ENCODE measurements at places on chromosomes 1 and 21.
A peak's percentile ranks its signal among the peaks of the same experiment; 100 is the strongest.

- DNase-seq: no peak
Observed at GRCh38 chr1:57084701-57085100, 118.9 kb upstream of the C8B start.

- DNase-seq: no peak
Observed at GRCh38 chr1:95780836-95781235, 546.8 kb downstream of the RWDD3 start.

- DNase-seq: no peak
Observed at GRCh38 chr1:221712198-221712684, 29.6 kb downstream of the DUSP10 start.

GRCh38 chr21:15333136-15333710, 268.4 kb upstream of the NRIP1 start:
- no peak for DNase-seq

DNA sequence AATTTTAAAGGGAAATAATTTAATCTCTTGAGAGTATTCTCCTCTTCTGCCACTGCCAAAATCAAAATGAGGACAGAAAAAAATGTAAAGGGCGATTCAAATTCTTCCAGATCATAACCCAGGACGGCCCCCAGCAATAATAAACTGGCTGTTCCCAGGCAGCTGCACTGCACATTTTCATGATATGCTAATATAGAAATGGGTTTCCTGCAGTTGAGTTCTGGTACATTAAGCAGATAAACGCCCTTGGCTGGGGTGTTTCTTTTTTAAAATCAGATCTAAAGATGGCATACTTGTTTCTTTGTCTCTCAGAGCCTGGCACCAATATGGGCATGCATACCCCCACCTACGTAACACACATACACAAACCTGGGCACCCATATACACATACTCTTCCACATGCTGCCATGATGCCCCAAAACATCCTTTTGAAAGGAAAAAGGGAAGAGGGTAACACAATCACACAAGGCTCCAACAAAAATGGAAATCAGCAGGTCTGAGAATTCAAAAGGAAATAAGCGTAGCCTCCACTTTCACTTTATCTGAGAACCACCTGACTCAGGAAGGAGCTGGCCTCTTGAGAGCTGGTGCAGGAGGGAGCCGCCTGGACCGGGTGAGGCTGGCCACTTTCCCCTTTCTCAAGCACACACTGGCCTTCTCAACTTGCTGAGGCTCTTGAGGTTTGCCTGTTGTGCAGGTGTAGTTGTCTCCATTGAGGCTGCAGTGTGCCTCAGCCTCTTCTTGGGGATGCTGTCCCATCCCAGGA, 653.4 kb downstream of the KIF26B start:
- DNase-seq: no peak

DNA sequence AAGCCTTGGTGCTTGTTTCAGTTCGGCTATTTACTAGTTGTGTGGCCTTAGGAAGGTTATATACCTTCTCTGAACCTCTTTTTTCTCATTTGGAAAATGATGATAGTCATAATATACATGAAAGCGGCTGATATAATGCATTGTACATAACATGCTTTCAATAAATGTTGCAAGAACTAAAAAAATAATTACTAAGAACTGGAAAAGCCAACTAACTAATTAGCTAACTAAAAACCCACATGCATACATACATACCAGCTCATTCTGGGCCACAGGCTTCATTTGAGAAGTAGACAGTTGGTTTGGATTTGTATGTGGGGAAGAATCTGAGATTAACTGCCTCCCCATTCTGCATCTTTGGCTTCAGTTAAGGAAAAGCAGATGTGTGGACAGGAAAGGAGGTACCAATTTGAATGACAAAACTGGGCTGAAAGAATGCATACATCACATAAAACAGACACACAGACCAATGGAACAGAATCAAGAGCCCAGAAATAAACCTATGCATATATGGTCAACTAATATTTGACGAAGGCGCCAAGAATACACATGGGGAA, 217.9 kb downstream of the TM2D1 start:
- DNase-seq: no peak

- DNase-seq: no peak
Observed at GRCh38 chr1:218294546-218294945, 9.5 kb downstream of the RRP15 start.

- no peak for DNase-seq
Observed at GRCh38 chr1:230317823-230318819, 108.0 kb downstream of the PGBD5 start.

DNA sequence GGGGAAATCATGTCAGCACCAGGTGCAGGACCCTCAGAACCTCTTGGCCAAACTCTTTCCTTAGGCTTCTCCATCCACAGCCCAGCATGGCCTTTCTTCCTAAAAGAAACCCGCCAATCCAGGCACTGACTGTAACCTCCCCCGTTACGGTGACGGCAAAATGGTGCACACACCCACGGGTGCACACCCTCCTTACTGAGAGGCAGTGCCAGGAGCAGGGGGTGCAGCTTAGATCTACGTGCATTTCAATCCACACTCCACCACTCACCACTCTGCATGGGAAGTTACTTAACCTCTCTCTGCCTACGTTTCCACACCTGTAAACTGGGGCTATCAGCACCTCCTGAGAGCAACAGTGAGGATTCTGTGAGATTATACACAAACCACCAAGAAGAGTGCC, 31.0 kb downstream of the SUSD4 start:
- no peak for DNase-seq

- DNase-seq: no peak
Observed at GRCh38 chr21:20253261-20253660, 744.9 kb upstream of the NCAM2 start.

- DNase-seq: no peak
Observed at GRCh38 chr1:66927528-66927927, 2.7 kb downstream of the MIER1 start.

GRCh38 chr21:41715649-41716281, 51.1 kb downstream of the RIPK4 start:
- DNase-seq: no peak

DNA sequence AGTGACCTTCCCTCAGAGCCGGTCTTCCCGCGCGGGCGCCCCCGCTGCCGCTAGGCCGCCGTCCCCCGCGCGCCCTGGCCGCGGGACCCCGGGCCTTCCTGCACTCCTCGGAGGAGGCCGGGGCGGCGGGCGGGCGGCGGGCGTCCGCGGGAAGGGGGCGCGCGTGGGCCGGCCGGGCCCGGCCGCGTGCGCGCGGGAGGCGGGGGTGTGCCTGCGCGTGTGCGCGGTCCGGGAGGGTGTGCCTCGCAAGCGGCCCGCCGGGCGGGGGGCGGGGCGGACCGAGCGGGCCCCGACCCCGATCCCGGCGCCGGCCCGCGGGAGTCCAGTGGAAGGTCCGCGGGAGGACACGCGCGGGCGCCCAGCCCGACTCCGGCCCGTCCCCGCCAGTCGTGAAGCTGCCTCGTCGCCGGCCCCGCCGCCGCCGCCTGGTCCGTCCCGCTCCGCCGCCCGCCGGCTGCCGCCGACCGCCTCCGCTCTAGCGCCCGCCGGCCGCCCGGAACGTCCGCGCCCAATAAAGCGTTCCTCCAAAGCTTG, 438 bp downstream of the MRPS6 start:
- DNase-seq: peak; percentile 42

- DNase-seq: no peak
Observed at GRCh38 chr1:33723251-33723650, 140.6 kb upstream of the HMGB4 start.

GRCh38 chr1:204520834-204521709, 4.9 kb downstream of the MDM4 start:
- no peak for DNase-seq

- DNase-seq: no peak
Observed at GRCh38 chr1:243639027-243639658, 210.9 kb downstream of the AKT3 start.

DNA sequence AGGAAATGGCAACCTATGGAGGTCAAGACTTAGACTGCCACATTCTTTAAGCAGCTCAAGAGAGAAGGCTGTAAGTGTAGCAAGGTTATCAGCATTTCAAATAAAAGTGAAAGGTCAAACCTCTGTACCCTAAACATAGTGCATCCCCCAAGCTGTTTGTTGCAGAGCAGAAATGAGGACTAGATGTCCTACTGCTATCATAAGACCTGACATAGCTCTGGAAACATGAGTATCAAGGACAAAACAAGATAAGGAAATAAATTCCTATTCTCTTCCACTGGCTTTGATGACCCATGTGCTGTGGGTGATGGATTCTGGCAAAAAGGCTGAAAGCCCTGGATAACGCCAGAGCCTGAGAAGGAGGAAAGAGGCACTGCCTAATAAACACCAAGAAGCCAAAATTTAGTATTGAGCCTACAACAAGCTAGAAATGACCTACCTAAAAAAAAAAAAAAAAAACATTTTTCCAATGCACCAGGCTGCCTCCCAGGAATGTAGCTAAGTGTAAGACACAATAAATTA, 35.9 kb downstream of the URB1 start:
- no peak for DNase-seq

DNA sequence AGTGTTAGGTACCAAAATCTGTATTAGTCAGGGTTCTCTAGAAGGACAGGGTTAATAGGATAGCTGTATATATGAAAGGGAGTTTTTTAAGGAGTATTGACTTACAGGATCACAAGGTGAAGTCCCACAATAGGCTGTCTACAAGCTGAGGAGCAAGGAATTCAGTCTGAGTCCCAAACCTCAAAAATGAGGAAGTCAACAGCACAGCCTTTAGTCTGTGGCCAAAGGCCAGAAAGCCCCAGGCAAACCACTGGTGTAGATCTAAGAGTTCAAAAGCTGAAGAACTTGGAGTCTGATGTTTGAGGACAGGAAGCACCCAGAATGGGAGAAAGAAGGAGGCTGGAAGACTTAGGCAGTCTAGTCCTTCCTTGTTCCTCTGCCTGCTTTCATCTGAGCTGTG, 487.5 kb upstream of the CHRM3 start:
- no peak for DNase-seq

GRCh38 chr1:3074800-3075199, 5.8 kb downstream of the PRDM16 start:
- no peak for DNase-seq

GRCh38 chr1:57163325-57163724, 197.5 kb upstream of the C8B start:
- no peak for DNase-seq

DNA sequence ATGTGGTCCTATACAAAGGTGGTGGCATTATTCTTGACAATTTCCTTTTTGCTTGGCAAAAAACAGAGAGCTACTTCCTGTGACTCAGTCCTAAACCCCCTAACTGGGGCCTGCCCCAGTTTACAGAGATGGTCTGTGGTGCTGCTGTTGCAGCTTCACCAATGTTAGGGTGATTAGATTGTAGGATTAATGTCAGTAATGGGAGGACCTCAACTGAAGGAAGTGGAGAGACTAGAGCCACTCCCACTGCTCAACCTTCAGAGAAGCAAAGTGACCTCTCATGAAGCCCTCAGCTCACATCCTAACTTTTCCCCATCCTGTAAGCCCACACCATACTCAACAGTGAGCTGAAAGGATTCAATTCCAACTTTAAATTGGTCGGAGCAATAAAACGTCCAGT, 3.6 kb downstream of the S100A6 start:
- DNase-seq: no peak

GRCh38 chr1:67682659-67683197, 2.3 kb upstream of the GADD45A start:
- DNase-seq: no peak

- DNase-seq: no peak
Observed at GRCh38 chr1:174916846-174917245, 82.9 kb upstream of the CACYBP start.

DNA sequence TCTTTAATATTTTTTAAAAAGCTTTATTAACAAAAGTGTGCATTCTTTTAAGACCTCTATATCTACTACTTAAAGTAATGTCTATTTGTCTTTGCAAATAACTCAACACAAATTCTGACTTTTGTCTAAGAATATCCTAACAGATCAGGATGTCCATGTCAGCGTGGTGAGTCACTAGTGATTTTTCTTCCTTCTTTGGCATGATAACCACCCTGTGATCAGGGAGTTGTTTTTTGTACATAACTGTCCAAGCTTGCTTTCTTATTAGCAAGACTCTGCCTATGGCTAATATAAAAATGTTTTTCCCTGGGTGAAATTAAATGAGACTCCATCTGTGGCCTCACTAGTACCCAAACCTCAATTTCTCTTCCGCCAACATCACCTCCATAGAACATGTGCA, 688.9 kb upstream of the ADGRL2 start:
- no peak for DNase-seq

DNA sequence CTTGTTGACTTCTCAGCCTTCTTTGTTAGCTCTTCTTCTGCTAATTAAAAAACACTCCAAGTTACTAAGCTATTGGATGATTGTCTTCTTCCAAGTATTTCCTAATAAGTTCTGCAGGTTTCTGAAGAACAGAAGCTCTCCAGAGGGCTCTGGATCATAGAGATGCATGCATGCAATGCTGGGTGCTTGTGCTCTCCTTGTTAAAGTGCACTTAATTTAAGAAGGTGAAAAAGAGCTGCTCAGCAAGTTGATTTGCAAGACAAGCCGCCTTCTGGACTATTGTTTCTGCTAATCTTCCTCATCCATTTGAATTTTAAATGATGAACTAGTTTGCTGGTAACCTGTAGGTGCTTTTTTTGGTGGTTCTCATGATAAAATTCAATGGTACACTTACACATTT, 16.1 kb downstream of the RRP15 start:
- no peak for DNase-seq

- DNase-seq: no peak
Observed at GRCh38 chr1:203166192-203166940, 9.3 kb downstream of the MYBPH start.
